ENCODE measurements at places on chromosomes 13 and 19.

DNA sequence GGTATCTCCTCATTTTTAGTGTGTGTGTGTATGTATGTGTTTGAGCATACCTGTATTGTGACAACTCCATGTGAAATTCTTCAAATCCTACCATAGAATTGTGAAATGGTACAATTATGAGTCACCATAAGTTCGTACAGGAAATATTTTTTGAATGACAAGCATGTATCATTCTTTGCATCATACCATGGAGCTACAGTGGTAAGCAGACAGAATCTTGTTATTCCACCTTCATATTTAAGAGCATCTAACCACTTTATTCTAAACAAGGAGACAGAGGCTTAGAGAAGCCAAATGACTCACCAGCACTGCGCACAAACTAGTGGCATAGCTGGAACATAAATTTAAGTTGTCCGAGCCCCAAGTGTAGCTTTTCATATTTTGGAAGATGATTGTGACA lies 4.5 kb upstream of the EPSTI1 start:
- no peak for DNase-seq

DNA sequence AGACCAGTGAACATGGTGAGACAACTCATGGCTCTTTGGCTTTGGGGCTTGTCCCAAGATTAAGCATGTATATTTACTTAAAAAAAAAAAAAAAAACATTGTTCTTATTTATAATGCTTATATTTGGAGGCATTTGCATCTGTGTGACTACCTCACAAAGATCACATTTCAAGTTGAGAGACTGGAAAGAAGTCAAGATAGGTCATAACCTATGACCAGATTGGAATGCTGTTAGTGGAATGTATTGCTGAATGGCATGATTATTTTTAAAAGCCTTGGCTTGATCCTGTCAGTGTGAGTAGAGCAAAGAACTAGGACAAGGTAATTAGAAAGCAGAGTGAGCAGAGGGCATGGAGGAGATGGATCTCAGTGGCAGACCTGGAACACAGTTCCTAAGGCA lies 214.6 kb downstream of the OXGR1 start:
- no peak for DNase-seq

GRCh38 chr13:74978591-74978990 lies 503.4 kb downstream of the TBC1D4 start:
- DNase-seq: no peak

DNA sequence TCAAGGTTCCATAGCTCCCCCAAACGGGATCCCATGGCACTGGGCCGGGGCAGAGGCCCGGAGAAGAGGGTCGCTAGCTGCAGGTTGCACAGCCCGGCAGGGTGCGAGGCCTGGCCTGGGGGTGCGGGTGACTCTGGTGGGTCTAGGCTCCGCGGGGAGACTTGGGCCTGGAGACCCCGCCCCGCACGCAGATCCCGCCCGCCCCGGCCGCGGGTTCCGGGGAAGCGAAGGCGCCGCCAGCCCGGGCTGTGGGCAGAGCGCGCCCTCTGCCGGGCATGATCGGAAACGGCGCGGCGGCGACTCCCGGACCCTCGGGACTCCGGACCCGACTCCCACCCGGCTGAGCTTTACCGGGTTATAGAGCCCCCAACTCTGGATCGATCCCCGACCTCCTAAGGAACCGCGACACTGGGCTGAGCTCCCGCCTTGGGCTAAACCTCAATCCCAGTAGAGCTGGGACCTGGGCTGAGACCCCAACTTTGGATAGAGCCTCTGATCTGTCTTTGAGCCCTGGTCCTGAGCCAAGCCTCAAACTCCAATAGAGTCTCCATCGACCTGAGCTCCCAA lies 3.1 kb upstream of the TNFAIP8L1 start:
- DNase-seq: peak; percentile 60

GRCh38 chr13:90395348-90395747 lies 952.1 kb upstream of the MIR17HG start:
- DNase-seq: no peak

DNA sequence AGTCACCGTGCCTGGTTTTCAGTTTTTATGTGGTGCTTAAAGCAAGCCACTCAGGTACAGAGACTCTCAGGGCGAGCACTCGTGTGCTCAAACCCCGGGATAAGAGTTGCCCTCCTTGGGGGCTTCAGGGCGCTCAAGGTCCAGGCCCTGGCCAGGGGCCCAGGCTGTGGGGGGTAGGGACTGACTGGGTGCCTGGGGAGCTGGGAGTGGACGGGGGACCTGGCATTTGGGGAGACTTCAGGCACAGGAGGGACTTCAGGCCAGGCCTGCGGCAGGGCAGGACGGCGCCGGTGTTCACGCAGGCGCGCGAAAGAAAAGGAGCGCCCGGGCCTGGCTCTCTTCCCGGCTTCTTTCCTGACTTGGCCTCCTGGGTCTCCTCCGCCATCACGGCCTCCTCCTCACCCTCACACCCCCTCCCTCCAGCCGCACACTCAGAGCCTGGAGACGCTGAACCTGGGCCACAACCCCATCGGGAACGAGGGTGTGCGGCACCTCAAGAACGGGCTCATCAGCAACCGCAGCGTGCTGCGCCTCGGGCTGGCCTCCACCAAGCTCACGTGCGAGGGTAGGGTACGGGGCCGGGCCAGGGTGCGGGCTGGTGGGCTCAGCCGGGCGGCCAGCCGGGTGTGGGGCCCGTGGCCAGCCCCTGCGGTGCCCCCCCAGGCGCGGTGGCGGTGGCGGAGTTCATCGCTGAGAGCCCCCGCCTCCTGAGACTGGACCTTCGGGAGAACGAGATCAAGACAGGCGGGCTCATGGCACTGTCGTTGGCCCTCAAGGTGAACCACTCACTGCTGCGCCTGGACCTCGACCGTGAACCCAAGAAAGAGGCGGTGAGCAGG lies 16.1 kb downstream of the NKPD1 start:
- DNase-seq: no peak

- no peak for DNase-seq
Observed at GRCh38 chr19:10018263-10018662, 5.0 kb downstream of the RDH8 start.

DNA sequence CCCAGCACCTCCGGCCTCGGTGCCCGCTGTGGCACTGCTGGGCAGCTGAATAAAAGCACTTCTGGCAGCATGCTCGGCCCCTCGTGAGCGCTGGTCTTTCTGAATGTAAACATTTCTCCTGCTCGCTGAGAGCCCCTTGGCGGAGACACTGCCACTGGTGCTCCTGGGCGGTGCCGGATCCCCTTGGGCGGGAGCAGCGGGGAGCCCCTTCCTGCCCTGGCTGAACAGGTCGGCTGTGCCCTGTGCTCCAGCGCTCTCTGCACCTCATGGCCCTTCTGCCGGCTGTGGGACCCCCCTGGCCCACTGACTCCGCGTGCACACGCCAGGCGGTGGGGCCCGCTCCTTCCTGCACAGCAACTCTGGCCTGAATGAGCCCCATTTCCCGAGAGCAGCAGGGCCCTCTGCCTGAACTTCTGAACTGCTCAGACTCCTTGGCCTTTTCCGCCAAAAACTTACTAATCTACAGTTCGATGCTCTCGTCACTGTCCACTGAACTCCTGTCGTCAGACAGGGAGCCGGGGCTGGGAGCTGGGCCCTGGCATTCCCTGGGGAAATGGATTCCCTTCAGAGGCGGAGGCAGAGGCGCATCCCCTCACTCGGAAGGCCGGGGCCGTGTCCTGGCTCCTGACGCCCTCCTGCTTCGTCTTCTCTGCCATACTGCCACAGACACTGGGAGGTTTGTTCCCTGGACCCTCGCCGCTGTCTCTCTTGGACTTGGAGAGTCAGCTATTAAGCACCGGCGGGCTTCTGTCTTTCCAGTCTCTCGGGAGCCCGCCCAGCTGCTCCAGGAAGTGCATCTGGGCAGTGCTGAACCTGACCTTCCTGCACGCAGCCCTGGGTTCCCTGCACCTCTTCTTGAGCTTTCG lies 14.2 kb downstream of the RB1 start:
- no peak for DNase-seq

DNA sequence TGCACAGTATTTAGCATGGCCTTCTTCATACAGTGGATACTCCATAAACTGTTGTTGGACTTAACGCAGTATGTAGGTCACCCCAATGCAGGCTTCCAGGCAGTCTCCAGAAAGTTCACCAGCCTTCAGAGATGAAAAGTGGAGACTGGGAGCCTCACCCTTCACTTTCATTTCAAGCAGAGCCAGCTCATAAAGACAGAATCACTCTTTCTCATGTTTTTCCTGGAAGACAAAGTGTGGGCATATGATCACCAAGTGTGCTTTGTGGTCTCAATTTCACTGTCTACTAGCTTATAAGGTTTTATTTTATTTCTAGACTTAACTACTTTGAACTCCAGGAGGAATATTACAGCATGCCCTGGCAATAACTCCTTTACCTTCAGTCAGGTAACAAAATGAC lies 26.3 kb upstream of the TNFSF11 start:
- no peak for DNase-seq

DNA sequence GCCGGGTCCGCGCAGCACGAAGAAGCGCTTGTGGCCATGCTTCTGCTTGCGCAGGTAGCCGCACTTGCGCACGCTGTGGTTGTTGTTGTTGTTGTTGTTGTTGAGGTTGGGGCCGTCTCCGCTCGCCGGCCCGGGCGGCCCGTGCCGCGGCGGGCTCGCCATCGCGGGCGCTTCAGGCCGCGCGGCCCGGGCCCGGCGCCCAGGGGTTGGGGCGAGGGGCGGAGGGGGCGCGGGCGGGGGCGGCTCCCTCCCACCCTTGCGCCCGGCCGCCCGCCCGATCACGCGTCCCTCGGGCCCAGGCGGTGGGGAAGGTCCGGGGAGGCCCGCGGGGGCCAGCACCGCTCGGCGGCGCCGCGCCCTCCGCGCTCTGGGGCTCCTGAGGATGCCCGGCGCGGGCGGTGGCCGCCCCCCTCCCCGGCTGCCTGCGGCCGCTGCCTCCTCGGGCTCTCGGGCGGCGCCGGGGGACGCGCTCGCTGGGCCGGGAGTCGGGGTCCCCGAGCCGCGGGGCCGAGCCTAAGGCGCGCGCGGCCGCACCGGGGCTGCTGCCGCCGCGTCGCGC lies 412 bp downstream of the IRS2 start:
- no peak for DNase-seq

- DNase-seq: no peak
Observed at GRCh38 chr13:110312339-110313031, 5.4 kb downstream of the COL4A2 start.

GRCh38 chr19:40006273-40006691 lies 9.4 kb downstream of the ZNF546 start:
- no peak for DNase-seq
